CD4-positive, alpha-beta T cell (primary cell): ENCODE measurements at places on chromosomes 4 and X.

DNA sequence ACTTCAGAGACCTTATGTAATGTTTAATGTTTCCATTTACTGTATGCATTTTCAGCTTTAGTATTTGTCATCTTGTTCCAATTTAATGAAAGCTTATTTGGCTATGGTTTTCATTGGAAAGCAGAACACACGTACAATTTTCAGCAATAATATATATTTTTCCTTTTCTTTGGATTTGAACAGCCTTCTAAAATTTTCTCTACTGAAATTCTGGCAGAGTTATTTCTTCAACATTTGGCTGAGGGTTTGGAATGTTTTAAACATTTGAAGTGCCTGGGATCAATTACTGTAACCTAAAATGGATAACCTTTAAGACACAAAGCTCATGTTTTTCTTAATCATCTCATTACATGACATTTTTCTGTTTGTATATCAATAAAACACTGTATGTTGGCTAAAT is 156.9 kb downstream of the TENM3 start:
- DNase-seq, result no peak

GRCh38 chrX:13082206-13083065 is 38.0 kb upstream of the FAM9C start:
- no peak for DNase-seq

- DNase-seq, result peak; percentile 15
Observed at GRCh38 chrX:17769701-17770269, 32.5 kb downstream of the SCML1 start.

DNA sequence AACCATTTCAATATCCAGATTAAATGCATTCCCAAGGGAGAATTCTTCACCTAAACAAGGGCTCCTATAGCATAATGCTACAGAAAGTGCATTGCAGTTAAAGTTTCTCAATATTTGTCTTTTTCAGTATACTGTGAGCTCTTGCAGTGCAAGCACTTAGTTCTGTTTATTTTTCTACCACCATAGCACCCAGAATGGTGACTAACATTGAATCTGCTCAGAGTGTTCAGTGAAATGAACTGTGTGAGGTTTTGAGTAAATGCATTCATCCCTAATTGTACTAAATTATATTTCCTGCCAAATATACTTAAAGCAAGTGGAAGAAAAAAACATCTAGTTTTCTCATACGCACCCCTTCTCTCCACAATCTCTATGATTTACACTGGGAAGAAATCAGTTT is 383.9 kb downstream of the PCDH7 start:
- no peak for DNase-seq
